ENCODE measurements at places on chromosomes 11 and 22.

GRCh38 chr11:86969258-86969657 is 14.1 kb upstream of the FZD4 start:
- no peak for DNase-seq

GRCh38 chr11:73981051-73981805 is 1.4 kb downstream of the UCP2 start:
- DNase-seq: no peak

DNA sequence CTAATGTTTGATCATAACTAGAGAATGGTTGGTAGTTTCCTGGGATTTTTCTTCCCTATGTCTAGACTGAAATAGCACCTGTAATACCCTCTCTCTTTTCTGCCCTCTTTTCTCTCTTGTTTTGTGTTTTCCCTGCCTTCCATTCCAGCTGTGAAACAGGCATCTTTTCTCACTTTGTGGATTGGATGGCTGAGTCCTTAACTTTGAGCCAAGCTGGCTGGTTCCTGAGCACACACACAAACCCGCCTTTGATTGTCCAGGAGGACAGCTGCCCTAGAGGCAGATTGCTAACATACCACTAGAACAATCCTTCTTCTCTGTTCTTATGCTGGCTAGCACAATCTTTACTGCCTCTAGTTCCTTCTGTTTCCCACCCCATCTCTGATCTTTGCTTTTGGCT is 17.7 kb downstream of the CTNND1 start:
- no peak for DNase-seq

GRCh38 chr11:32331098-32331497 is 104.2 kb downstream of the WT1 start:
- no peak for DNase-seq

- DNase-seq: no peak
Measured at GRCh38 chr22:49446759-49447710, 380.6 kb downstream of the BRD1 start.

- no peak for DNase-seq
Measured at GRCh38 chr22:20282901-20283673, 15.0 kb upstream of the RTN4R start.

DNA sequence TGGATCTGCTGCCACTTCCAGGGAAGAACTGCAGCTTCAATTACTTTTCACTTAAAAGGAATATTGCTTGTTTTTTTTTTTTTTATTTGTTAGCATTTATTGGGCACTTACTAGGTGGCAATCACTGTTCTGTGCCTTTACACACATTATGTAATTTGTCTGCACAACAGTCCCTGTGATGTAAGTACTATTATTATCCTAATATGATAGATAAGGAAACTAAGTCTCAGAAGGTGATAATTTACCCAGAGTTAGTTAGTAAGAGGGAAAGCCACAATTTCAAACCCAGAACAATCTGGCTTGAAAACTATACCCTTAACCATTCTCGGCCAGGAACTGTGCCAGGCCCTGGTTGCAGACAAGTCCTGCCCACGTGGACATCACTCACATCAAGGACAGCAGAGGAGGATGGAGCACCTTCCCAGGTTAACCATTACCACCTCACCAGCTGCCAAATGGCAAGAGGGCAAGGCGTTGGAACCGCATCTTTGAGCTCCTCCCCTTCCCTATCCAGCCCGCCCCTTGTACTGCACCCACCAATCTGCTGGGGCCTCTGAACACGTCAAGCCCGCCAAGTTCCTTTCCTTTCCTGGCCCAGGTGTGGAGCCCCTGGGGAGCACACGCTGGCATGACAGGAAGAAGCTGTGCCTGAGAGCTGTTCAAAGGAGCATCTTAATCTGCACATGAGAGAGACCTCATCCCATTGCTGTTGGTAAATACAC is 78.4 kb downstream of the NAV2 start:
- no peak for DNase-seq

DNA sequence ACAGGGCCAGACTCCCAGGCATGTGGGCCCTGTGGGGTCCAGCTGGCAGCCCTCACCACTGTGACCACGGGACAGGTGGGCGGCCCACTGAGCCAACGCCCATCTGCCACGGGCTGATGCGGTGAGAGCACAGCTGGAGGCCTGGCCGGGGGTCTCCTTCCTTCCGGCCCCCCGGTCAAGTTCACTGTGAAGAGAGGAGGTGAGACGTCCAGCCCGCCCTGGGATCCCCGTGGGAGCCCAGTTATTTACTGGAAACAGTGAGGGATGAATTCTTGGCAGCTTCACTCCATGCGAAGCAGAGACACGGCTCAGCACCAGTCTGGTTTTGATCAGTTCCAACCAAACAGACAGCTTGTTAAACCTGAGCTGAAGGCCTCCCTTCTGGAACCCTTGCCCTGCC is 38.7 kb downstream of the WNT11 start:
- DNase-seq: no peak

DNA sequence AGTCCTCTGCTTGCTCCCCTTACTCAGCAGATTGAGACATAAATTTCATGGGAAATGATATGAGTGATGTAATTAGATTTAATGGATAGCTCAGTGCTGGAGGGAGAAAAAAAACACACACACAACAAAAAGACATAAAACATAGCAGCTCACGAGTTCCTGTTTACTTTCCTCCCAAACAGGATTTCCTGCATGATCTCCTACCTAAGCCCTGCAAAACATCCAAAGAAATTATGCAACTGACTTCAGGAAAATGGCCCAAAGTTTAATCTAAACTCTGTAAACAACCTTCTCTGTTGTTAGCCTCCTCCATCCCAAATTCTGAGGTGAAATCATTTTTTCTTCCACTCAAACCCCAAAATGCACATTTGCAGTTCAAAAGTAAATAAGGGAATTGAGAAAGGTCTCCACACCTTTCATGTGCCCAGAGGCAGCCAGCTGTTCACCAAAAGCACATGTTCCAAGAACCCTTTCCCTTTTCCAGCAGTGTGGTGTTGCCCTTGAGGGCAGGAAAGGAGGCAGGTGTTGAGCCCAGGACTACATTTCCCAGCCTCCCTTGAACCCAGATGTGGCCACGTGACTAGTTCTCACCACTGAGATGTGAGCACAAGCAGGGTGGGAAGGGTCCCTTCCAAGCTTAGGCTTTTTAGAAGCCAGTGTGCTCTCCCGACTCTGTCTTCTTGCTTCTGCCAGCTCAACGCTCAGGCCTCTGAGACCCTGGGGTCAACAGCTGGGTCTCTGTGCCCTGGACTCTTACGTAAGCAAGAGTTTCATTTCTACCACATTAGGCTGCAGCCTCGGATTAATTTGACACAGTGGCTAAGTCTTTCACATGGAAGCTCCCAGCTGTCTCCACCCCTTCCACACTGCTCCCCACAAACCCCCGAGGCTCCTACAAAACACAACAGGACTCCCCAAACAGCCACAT is 301.2 kb downstream of the CTTN start:
- no peak for DNase-seq

GRCh38 chr22:24146194-24146616 is 35.1 kb upstream of the SUSD2 start:
- no peak for DNase-seq

All from stimulated activated CD4-positive, alpha-beta T cell treated with anti-CD3 and anti-CD28 coated beads, TNF-alpha, amount 100 ng/mL, for 48 hours (primary cell).